NCI-H510A (cell line): ENCODE measurements at places on chromosomes 5 and 9.

DNA sequence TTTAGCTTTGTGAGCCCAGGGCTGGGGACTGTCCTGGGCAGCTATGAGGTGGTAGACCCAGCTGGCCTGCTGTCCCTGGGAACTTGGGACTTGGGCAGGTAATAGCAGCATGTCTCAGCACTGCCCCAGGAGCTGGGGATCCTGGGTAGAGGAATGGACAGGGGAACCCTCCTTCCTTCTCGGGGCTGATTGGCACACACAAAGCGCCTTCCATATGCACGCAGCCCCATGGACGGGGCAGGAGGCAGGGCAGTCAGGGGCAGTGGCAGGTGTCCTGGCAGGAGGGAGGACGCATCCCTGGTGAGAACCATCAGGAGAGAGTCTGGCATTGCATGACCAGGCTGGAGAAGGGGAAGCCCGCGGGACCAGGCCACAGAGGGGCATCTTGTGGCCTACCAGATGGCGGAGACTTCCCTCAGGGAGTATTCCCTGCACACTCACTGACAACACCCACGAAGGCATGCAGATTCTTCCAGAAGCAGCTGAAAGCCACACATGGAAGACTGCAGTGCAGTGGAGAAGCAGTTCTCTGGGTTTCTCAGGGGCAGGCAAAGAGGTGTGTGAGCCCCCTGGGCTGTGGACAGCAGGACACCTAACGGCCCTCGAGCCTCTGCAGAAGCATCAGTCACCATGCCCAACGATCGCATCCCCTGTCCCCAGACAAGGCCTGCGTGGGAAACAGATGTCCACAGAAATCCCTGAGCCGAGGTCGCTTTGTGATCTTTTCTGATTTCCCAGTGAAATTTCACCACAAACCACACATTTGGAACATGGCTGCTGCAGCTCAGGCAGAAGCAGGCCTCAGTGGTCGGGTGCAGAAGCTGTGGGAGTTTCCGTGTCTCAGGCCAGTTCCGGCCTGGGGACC, 7.0 kb upstream of the NKD2 start:
- DNase-seq: no peak

DNA sequence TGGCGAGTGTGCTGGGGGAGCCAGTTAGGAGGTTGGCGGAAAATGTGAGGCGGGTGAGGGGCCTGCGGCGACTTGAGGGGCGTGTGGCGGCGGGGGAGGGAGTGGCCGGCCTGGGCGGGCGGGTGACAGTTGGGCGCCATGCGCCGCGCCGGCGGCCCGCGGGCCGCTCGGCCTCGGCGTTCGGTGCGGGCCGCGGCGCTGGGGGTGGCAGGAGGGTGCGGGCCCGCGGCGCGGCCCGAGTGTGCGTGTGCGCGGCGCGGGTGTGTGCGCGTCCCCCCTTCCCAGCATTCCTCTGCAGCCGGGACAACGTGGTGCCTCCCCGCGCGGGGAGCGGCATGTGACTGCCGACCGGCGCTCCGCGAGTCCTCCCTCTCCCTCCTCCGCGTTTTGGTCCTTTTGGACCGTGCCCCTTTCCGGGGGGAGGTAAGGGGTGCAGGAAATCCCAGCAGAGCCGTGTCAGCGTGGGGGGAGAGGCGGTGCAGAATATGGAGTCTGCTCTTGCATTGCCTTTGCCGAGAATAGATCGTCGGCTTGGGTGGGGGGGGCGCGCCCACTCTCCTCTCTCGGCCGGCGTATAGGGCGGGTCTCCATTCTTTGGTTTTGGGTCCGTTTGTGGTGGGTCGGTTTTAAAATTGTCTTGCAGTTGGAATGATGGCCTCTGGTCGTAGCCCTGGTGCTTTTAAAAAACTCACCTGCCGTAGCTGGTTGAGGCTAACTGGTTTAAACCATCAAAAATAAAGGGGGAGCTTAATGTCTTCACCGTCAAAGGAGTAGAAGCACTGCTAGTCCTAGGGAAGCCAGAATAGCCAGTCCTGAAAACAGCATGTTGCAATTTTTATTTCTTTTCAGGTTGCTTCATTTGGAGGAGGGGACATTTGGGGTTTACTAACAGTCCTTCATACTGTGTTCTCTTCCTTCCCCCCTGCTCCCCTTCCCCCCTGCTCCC, 2.0 kb downstream of the LARP1 start:
- no peak for DNase-seq

DNA sequence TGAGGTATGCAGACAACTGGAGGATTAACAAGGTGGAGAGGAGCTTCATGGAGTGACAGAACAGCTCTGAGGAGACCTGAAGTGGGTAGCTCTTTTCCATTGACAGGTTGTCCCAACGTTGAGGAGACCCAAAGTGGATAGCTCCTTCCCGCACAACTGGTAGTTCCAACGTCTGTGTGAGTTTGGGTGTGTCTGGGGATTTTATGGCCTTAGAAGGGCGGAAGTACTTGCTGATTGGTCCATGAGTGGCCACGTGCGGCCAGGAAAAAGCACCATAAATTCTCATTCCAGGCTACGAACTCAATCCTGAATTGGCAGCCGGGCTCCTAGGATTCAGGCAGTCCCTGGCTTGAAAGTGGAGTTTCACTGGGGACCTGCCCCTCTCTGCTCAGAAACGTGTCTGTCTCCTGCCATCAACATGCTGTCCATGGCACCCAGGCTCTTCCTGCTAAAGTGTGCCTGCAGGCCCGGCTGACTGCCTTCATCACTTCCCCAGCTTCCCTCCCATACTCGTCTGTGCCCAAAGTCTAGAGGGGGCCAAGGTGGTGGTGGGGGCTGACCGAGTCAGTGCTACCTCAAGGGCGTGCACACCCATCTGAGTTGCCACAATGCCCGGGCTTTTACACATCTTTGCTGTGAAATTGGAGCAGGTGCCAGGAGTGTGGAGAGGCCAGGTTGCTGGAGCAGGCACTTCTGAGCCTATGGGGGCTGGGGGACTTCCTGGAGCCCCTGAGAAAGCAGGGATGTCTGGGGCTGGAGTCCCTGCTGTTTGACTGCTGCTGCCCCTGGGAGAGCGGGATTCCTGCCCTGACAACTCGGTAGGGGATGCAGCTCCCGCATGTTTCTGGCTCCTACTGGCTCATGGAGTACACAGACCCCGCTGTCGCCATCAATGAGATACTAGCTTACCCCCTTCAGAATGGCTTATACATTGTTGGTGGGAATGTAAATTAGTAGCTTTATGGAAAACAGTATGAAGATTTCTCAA, 2034.6 kb upstream of the ACO1 start:
- no peak for DNase-seq

GRCh38 chr9:133638711-133639110, 2.5 kb downstream of the DBH start:
- no peak for DNase-seq

DNA sequence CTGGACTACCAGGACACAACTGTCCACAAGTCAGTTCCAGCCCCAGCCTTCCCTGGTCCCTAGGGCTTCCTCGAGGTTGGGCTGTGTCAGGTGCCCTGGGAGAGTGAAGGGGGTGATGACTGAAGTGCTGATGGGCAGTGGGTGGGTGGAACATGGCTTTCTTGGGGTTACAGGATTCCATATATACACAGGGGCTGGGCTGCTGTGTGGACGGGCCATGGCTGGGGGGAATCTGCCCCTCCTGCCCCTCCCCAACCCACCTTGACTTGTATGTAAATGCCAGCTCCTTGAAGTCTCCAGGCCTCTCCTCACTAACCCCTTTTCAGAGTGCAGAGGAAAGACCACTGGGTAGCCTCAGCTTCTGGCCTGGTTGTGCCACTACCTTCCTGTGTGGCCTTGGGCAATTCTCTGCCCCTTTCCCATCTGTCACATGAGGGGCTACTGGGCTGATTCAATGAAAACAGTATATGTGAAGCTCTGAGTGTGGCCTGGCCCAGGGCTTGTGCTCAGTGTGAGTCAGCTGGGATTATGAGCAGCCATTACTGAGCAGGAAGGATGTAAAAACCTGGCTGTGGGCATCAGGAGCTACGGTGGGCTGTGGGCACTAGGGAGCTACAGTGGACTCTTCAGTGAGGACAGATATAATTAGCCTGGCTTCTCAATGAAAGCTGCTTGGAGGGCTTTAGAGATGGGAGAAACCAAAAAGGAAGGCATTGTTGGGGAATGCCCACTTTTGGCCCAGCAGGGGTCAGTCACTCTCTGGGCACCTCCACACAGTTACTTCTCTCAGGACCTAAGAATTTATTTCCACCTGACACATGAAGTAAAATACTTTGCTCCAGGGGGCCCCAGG, 23.3 kb downstream of the PITX1 start:
- no peak for DNase-seq

GRCh38 chr5:58786035-58786434, 203.2 kb downstream of the RAB3C start:
- DNase-seq: no peak

DNA sequence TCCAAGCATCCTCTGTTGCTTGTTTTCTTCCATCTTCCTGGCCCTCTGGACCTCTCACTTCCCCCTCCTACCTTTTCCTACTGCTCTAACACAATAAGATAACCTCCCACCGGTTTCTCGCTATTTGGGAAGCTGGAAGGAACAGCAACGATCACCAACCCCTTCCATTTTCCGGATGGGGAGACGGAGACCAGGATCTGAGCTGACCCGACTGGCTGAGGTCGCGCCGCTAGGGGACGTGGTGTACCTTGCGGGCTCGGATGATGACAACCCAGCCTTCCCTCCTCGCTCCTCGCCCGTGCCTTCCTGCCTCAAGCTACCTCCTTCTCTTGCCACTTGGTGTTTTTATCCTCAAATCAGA, 1.9 kb downstream of the LPAR1 start:
- no peak for DNase-seq

DNA sequence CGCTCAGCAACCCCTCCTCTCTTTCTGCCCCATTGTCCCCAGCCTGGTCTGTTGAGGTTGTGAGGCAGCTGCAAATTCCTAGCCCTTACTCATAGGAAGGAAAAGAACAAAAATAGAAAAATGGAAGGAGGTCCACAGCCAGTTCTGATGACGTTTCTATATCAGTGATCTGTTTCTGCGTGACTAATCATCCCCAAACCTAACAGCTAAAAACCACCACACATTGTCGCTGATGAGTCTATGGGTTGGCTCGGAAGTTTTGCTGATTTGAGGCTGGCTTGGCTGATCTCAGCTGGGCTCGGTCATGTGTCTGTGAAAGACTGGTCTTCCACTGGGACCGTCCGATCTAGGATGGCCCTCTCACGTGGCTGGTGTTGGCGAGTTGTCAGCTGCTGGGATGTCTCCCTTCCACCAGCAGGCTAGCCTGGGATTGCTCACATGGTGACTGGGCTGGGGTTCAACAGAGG, 200.6 kb upstream of the ZNF618 start:
- DNase-seq: no peak

DNA sequence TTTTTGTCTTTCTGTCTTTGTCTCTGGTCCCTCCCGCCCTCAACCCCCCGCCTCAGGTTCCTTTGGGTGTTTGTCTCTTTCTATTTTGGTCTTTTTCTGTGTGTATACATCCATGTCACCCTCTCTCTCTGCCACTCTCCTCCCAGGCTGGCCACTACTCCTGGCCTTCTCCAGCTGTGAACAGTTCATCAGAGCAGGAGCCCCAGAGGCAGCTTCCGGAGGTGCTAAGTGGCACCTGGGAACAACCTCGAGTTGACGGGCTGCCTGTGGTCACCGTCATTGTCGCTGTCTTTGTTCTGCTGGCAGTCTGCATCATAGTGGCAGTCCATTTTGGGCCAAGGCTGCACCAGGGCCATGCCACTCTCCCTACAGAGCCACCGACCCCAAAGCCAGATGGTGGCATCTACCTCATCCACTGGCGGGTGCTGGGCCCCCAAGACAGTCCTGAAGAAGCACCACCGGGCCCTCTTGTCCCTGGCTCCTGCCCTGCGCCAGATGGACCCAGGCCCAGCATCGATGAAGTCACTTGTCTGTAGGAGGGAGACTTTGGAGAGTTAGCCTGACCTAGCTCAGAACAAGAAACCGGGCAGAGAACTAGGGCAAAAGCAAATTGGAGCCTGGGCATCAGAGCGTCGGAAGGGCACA, 1.7 kb downstream of the SMIM33 start:
- DNase-seq: no peak

DNA sequence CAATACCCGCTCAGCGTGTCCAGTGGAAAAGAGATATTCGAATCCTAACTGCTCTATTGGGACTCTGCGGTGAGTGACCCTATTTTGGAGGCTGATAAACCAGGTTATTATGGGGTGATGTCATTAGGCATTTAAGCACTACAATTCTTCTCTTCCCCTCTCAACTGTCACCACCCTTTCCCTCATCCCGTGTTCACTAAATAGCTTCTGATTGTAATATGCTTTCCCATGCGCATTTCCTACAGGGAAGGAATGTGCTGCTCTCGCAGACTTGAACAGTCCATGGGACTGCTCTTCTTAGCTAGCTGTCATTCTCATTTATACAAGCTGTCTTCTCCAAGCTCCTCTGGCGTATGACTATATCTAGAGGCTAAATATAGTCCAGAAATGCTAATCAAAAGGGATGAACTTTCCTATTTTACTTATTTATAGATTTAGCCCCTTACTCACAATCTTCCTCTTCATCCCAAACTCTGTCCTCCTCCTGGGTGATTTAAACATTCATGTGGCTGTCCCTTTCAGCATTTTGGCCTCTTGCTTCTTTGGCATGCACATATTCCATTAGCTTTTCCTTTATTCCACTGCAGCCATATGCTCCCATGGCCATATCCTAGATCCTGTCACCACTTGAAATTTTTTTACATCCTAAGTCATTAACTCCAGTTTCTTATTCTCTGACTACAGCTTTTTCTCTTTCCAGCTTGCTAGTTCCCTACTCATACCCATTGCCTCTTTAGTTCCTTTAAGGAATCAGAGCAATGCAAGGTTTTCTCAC, 39.6 kb upstream of the CSNK1G3 start:
- DNase-seq: no peak

DNA sequence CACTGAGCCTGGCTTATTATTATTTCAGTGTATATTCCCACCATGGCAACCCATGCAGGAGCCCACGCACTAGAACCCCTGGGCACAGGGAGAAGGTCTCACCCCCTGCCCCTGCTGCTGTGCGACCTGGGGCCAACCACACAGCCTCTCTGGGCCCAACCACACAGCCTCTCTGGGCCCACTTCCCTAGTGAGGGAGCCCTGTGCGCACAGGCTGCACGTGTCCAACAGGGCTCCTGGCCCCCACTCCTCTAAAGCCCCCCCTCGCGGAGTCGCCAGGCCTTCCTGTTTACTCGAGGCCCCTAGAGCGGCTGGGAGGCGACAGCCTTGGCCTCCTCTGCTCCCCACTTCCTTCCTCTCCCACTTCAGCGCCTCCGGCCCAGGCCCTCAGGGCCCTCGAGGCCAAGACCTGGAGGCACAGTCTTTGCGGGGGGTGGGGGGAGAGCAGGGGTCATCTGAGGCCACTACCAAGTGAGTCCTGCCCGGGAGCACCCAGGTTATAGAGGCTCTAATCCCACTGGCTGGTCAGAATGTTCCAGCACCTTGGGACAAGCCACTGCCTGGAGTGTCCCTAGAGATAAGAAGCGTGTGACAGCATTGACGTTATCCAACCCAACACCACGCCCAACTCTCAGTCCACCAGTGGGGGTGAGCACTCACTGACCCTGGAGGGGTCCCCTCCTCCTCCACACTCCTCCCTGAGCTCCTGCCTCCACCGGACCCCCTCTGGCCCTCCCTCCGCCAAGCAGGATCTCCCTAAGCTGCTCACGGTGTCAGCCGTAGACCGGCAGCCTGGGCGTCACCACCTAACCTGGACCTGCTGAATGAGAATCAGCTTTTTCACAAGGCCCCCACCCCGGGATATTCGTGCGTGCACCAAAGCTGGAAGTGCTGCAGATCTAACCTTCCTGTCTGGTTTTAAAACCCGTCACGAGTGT, 7.9 kb upstream of the ENG start:
- no peak for DNase-seq
